Renal cortex interstitium (tissue), 15 donors: ENCODE measurements at places on chromosomes 1 and 21. TPM values are rescaled to one million over a fixed set of nuclear protein-coding genes. Genes with fewer than 3 reads are reported as not detected.

DNA sequence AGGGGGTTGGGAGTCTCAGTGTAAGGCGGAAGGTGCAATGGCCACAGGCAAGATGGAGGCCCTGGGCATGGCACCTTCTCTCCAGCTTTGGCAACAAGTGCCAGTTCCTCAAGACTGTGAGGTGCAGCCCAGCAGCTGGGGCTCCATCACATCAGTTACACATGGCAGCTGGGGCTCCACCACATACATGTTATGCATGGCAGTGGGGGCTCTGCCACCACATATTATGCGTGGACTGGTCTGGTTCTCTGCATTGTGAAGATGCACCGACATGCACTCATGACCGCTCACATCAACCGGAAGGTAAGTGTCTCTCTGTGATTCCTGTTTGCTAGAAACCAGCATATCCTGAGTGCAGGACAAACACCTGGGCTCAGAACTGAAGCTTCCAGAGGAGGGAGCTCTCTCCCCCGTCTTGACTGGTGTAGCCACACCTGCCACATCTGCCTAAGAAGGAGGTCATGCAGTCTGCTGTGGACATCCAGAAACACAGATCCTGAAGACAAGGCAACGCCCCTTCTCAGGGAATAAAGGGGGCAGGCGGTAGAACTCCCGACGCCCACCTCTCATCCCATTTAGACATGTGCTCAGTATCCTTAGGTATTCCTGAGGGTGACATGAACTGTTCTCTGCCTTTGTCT, 104.1 kb upstream of the TMPRSS2 start:
- DNase-seq, result no peak

Gene CD34
- polyA plus RNA-seq, result 95.1 TPM

- DNase-seq, result no peak
Measured at GRCh38 chr1:213986925-213987250, 885 bp upstream of the PROX1 start.

DNA sequence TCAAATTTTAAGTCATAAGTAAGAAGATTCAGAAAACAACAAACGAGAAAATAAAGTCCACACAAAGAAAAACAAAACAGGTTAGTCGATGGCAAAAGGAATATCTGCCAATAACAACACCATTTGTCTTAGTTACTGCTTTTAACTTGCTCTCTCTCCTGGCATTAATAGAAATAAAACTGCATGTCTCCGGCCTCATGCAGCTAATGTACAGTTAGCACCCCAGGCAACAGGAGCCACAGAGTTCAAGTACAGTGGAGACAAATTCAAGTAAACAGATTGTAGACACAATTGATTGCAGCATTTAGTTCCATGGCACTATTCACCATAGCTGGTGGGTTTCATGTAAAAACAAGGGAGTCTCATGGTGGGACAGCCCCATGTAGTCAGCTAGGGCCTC, 33.5 kb downstream of the SUSD4 start:
- DNase-seq, result no peak

DNA sequence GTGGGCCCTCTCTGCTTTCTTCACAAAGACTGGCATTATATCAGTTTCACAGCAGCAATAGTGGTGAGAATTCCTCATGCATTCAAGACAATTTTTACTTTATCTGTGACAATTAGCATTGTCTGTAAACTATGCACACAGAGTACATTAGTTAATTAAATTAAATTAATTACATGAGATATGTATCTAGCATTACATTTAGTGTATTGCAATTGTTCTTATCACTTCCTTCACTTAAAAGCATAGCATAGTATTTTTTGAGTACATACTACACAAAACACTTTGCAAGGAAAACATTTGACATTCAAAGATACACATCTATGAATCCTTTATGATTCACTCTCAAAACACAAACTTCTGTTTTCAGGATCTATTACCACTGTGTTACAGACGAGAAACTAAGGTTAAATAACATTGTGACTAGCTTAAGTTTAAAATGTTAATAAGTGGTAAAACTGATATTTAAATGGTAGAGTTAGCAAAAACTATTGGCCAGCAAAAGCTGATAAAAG, 1542.6 kb downstream of the PLA2G4A start:
- no peak for DNase-seq

DNA sequence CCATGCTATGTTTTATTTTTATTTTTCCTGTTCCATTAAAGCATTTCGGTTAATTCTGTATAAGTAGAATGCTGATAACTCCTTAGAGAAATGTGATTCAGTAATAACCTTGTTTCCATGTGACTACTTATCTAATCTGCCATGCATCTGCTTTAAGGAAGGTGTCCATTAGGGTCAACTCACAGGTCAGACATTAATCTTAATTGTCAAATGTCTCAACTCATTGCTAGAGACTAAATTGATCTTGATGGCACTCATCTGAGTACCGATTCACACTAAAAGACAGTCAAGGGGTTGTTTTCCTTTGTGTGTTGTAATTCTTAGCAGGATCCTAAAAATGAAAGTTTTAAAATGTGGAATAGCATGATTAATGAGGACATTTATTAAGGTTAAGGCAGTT, 41.8 kb downstream of the ITSN1 start:
- DNase-seq, result no peak

Gene TRIM58
- 1.1 TPM for polyA plus RNA-seq

GRCh38 chr1:9615316-9616063, 26.8 kb downstream of the TMEM201 start:
- no peak for DNase-seq

- no peak for DNase-seq
Measured at GRCh38 chr1:179095377-179095776, 13.5 kb downstream of the TOR3A start.

DNA sequence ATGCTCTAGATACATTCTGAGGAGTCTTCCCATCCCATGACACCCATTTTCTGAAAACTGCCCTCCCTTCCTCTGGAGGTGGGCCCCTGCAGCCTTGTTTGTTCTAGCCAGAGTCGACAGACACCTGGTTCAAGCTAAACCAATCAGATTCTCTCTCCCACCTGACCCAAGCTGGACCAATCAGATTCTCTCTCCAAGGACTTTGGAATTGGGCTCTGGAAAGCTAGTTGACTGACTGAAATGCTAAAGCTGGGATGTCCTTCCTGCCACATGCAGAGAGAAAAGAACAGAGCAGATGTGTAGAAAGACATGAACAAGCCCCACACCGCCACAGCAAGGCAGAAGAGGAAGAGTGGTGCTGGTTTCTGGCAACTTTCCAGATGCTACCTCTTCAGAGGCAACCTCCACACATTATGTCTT, 24.6 kb downstream of the ASAP3 start:
- no peak for DNase-seq

DNA sequence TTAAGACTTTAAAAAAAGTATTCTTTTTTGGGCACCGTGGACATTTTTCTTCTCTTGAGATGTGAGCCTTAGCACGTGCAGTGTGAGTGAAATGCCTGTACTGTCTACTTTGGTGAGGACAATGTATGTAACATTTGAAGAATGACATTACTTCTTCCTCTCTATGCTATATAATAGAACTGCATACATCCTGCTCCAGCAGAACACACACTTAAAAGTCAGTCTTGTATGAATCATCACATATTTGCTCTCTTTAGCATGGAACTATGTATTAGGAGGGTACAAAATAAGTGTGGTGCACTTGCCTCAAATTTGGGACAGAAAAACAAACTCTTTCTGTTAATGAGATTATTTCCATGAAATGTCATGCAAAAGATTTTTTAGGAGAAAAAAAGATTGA, 358.4 kb upstream of the SGIP1 start:
- DNase-seq, result no peak

DNA sequence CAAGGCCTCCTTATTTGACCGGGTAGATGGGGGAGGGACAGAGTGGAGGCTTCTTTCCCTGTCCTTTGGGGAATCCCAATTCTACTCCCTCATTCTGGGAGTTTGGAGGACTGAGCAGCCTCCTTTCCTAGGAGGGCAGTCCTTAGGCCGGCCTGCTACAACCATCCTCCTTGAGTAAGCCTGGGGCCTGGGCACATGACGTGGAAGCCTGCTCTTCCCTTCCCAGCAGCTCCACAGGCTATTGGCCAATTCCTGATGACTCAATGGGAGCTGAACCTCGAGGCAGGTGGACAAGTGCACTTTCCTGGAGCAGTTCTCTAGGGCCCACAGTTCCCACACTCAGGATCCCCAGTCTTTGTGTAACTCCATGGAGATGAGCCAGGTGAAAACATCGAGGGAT, 3.1 kb downstream of the KCNA10 start:
- no peak for DNase-seq

Gene GCSAML
- polyA plus RNA-seq, result 0.55 TPM

DNA sequence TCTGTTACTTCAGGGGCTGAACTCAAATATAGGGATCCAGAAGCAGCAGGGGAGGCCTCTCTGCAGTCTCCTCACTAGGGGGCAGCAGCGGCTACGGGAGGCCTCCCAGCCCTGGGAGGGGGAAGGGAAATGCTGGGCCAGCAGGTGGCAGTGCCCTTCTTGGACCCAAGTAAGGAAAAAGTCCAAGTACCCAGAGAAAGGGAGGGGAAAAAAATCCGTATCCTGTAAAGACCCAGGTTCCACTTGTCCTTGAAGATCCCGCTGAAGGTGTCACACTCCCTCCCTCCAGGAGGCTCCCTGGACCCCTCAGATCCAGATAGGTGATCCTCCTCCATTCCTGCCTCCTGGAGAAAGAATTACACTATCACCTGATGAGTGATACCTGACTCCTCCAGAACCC, 14.1 kb upstream of the NUAK2 start:
- peak; percentile 82 for DNase-seq

DNA sequence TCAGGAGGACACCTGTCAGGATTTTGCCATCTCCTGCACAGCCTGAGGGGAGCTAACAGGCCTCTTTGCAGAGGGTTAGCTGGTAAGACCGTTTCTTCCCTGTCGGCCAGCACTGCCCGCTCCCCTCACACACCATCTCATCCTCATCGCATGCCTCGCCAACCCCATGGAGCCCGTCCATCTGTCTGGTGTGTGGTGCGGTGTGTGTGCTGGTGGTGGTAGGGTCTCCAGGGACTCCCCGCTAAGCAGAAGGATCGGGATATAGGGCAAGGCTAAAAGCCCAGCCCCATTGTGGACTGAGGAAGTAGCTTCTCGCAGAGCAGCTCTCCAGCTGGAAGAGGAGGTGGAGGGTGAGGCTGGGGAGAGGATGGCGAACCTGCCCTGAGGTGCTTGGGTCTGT, 6.8 kb upstream of the SFN start:
- no peak for DNase-seq

Gene TAL1
- polyA plus RNA-seq, result 5.5 TPM

Gene FMO4
- polyA plus RNA-seq, result 20.6 TPM

Gene TMEM269
- 0.86 TPM for polyA plus RNA-seq

Gene PRELP
- polyA plus RNA-seq, result 3.3 TPM

DNA sequence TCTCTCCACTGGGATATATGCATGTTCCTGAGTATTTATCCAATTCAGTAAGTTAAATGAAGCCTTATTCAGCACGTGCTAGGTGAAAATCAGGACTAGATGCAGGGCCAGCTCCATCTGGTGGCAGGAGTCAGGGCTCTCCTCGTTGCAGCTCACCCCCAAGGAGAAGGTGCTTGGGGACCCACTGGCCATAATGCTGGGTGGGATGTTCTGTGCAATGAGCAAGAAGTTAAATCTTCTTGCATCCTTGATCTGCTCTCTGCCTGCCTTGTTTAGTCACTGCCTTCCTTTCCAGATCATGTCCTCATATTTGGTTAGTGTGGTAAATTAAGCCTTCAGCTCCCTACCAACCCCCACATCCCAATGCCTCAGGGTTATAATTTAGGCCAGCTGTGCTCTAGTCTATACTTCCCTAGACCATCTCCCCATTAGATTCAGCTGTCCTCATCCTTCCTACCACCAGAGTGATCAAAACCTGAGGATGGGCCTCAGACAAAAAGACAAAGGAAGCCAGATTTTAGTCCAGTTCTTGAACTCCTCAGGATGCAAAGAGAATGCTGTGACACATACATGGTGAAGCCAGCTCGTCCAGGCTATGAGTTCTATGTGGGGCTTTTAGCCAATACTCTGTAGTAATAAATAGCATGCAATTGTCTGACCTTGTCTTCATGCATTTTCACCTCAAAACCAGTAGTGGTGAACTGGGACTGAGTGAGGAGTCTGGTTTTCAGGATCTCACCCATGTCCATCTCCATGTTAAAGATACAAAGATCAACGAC, 55.9 kb downstream of the SEC16B start:
- DNase-seq, result peak; percentile 36

Gene TTC22
- polyA plus RNA-seq, result 9.2 TPM

GRCh38 chr1:176560681-176561080, 97.7 kb downstream of the PAPPA2 start:
- no peak for DNase-seq

DNA sequence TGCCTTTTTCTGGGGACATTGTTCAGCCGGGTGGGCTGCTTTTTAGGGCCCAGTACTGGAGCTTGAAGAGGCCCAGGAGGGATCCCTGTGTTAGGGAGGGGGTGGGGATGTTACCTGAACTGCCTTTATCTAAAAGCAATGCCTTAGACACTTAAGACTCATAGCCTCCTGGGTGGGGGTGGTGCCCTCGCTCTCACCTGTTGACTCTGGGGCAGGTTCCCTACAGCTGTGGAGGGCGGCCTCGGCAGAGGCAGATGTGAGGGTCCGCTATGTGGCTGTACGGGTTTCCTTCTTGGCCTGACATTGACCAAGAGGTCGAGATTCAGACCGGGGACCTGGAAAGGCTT, 716 bp downstream of the INAVA start:
- no peak for DNase-seq

DNA sequence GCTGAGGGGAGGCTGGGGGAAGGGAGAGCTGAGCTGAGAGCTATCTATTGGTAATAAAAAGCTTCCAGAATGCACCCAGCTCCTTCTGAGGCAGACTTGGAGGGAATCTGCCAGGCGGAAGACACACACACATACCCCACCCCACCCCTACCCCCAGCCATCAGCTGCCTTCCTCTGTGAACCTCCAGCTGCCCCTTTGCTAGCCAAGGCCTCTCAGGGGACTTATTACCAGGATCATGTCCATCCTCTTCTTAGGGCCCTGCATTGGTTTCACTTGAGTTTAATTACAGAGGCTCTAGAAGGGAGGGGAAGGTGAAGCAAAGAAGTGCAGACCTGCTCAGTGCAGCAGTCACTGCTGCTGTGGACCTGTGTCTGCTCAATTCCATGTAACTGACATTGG, 156.4 kb downstream of the OMA1 start:
- no peak for DNase-seq

- DNase-seq, result no peak
Measured at GRCh38 chr1:67642629-67643028, 42.4 kb upstream of the GADD45A start.

- no peak for DNase-seq
Measured at GRCh38 chr1:221089273-221089672, 210.0 kb downstream of the HLX start.

Gene OPRD1
- polyA plus RNA-seq, result 0.33 TPM

DNA sequence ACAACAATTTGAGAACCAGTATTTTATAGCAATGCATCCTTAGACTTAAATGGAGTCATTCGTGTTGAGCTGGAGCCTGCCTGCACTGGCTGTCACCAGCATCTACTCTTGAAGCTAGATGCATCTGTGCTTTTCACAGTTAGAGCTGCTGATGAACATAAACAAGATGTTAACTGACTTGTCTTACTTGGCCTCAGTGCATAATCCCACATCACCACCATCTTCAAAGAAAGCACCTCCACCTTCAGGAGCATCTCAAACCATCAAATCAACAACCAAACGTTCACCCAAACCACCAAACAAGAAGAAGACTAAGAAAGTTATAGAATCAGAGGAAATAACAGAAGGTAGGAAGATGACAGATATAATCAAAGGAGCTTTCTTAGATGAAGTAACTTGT, 71.1 kb downstream of the TPR start:
- DNase-seq, result no peak

- no peak for DNase-seq
Measured at GRCh38 chr1:97780884-97781283, 139.9 kb downstream of the DPYD start.

Gene F5
- polyA plus RNA-seq, result 5.6 TPM
